DMS79 treated with DMSO at 0.1 percent for 48 hours (cell line): ENCODE measurements at places on chromosomes 6 and 20.

DNA sequence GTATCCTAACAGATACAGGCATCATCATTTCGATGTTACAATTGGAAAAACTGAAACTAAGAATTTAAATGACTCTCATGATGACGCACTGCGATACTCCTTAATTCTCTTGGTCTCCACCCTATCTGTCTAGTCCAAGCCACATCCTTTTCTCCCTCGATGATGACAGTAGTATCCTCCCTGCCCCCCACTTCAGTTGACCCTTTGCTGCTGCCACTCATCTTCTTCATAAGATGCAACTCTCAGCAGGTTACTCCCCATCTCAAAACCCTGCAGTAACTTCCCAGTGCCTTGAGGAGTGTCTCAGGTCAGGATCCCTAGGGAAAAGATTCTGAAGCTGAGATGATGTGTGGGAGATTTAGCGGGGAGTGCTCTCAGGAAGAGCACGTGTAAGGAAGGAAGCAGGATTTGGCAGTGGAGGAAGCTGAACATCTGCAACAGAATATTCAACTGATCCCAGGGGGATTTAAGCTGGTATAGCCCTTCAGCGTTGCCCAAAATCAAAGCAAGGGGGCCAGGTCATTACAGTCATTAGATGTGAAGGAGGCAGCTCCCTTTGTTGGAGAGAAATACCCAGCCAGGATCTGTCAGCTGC, 16.1 kb downstream of the JPH2 start:
- DNase-seq = no peak

DNA sequence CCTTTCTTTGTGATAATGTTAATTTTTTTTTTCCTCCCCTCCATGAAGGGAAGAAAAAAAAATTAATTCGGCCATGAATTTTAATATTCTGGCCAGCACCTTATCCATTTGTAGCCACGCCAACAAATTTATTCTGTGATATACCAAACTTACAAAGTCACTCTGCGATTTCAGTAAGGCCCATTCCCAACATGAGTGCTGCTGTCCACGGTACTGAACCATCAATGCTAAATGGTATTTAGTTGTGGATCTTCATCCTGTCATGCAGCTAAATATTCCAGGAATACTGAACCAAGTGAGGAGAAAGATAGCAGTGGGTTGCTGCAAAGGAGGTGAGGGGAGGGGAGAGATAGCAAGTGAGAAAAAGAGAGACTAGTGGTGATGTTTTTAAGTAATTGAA, 19.5 kb upstream of the RSPH4A start:
- DNase-seq = no peak

DNA sequence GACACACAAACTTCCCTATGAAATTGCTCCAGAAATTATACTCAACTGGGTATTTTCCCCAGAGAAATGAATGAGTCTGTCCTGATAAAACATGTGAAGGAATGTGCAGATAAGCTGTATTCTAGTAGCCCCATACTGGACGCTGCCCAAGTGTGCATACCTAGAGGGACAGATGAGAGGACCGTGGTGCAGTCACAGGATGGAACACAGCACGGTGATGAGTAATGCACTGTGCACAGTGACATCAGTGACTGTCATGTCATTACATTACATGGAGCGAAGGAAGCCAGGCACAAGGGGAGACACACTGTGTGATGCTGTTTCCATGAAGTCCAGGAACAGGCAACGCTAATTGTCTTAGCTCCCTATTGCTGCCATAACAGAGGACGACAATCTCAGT, 155.5 kb downstream of the CDH4 start:
- no peak for DNase-seq

DNA sequence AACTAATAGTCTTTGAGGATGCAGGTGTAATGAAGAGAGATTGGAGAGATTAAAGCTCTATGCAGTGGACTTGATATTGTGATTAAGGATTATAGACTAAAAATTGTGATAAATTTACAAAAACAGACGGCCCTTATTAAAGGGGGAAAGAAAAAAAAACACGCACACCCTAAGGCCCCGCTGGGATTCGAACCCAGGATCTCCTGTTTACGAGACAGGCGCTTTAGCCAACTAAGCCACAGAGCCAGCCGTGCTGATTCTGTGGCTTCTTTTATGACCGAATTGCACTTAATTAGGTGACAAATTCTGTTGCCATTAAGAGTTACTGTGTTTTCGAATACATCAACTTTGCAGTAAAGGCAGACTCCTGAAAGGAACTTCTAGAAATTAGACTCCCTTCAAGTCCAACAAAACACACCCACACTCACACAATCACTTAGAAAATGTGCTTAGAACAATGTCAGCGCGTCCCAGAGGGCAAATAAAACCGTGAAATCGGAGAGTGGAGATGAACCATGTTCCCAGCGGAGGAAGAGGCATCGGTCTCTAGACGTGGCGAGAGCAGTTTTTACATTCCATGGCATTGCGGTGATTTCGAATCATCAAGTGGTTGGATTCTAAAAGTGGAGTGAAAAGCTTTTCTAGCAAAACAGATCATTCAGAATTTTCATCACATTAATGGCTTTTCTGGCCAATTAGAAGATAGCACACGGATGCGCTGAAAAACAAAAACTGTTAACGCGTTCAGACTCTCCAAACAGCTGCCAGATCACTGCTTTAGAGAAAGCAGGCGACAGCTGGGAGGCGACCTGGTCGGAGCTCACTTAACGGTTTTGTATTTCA, 122.6 kb downstream of the GPX5 start:
- DNase-seq = peak; percentile 78

DNA sequence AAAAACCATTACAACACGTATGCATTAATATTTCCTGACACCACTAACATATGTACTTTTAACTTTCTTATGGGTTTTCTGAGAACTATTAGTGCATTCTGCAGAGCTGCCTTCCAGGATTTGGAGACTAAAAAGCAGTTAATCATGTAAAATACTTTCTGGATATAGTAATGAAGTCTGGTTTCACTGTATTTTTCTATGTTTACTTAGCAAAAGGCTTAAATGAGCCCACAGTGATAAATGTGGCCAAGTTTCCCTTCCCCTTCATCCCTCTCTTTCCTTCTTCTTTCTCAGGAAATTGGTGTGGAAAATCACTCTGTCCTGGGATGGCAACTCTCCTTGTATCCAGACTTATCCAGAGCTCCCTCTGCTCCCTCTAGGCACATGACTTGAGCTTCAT, 29.7 kb upstream of the ENPP1 start:
- no peak for DNase-seq

- no peak for DNase-seq
Measured at GRCh38 chr20:3996399-3996798, 19.0 kb downstream of the RNF24 start.

GRCh38 chr6:1247056-1247455, 64.8 kb upstream of the FOXQ1 start:
- DNase-seq = no peak

DNA sequence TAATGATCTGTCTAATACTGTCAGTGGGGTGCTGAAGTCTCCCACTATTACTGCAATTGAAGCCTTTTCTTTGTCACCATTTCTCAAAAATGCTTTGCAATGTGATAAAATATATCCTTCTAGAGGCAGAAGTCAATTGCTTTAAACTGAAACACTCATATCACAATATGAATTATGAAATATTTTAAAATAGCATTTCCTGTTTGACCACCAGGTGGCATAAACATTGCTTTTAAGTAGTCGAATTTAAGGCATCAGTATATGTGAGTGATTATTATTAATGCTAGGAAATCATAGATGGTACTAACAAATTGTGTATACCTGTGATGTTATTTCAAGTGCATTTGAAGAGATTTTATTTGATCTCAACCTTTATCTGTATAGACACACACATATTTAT, 87.5 kb downstream of the MEI4 start:
- no peak for DNase-seq

GRCh38 chr6:88933521-88933920, 29.9 kb downstream of the RNGTT start:
- no peak for DNase-seq

DNA sequence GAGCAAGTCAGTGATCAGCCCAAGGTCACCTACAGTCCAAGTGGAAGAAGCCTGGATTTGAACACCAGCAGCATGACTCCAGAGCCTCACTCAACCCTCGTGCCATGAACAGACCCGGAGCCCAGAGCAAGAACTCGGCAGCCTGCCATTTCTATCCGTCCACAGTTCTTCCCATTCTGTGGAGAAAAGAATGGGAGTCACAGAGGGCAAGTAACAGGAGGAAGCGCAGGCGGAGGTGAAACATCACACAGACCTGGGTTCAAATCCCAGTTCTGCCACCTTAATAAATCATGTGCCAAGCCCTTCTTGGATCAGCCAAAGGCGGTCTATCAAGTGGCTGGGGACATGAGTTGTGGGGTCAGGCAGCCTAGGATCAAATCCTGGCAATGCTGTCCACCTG, 4.3 kb downstream of the PREX1 start:
- DNase-seq = no peak

DNA sequence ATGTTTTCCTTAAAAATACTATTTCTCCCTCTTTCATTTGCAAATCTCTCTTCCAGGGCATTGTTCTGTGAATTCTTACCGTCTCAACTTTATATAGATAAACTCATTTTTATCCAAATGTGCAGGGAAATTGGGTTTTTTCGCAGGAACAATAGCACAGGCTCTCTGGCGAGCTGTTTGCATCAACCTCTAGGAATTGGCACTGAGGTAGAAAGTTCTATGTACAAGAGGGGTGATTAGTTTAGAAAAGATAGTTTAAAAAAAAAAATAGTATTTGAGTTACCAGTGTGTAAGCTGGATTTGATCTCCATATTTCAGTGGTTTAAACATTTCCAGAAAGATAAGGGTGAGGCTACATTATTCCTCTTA, 129.7 kb upstream of the BTN3A2 start:
- DNase-seq = no peak

DNA sequence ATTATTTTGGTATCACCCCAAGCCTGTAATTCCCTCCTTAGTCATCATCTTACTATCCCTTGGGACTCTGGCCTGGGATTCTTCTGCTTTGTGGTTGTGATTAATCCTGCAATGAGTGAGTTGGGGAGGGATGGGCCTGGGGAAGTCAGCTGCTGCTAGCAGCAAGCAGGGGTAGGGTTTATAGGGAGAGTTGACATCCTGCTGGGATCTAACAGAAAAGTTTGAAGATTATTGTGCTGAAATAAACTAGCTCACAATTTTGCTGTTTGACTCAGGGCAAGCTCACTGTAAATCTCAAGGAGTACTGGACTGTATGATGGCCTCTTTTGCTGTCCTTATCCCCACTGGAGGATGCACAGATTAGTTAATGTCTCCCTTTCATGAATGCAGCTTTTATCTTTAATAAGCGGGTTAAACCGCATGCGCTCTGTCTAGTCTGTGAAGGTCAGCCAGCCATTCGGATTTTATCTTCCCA, 83.4 kb downstream of the JARID2 start:
- no peak for DNase-seq

- DNase-seq = peak; percentile 88
Measured at GRCh38 chr6:136158971-136159370, 91.1 kb downstream of the MTFR2 start.

GRCh38 chr6:12065321-12066140, 53.4 kb downstream of the HIVEP1 start:
- DNase-seq = no peak

DNA sequence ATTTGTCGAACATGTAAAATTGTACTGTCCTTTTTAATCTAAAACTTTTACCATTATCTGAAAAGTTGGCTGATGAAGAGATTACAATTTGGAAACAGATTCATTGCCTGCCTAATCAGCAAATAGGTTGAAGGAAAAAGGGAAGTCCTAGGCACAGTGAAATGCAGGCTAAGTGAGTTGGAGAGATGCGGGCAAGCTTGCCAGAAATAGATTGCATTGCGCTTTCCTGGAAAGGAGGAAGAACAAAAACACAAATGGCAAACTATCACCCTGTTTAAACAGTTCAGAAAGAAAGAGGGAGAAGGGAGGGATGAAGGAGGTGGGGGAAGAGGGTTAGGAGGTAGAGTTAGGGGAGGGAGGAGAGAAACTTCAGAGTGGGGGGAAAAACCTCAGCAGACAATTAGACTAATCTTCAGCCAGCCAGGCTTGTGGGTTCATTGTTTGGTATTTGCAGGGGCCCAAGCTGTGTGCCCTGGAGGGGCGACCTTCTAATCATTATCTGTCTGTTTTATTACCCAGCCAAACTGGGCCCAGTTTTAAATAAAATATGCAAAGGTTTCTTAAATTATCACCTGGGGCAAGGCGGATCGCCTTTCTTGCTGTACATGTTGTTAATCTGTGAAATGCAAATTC, 465.2 kb downstream of the TFAP2B start:
- DNase-seq = no peak

- no peak for DNase-seq
Measured at GRCh38 chr20:57834306-57835073, 124.7 kb upstream of the PMEPA1 start.

DNA sequence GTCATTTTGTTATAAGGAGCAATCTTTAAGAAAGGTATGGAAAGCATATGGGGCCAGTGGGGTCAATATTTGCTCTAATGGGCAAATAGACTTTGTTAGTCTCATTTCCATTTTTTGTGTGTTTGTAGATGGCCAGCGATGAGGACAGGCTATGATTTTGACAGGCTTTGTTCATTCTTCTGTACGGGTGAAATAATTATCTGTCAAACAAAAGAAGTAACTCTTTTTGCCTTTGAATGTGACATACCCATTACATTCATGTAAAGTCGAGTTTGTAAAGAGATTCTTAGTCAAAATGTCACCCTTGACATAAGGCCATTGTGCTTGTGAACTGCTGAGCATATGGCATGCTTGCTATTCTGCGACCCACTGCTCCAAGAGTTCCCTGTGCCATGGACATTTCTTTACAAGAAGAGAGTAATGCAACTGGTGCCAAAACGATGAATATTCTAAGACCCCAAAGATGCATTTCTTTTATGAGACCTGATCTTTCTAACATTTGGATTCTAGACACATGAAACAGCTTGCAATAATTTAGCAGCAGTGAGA, 38.2 kb upstream of the JAG1 start:
- no peak for DNase-seq

DNA sequence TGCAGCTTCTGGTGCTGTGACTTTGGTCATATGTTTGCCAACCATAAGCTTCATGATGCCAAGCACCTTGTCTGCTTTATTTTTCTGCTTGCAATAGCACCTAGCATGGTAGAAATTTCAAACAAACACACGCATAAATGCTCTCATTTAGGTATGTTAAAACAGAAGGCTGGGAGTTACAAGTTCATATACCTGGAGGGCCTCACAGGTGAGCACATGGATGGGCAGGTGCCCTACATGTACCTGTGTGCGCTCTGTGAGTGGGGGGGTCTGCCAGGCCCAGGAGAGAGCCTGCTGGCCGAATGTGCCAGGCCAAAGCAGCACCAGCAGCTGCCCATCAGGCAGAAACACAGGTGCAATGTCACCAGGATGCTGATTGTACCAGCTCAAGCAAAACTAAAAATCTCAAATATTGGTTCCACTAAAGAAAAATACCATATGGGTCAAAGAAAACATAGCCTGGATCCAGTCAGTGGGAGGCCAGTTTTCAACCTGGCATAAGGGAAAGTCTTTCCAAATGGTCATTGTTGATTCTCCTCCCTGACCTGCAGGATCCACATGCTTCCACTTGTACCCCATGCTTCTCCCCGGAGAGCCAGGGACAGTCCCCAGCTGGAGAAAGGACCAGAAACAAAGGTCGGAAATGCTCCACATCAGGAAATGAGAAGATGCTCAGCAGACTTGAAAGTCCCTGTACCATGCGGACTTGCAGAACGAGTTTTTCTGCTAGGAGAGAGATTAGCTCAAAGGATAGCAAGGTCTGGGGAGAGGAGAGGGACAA, 7.2 kb upstream of the PFDN4 start:
- no peak for DNase-seq

- no peak for DNase-seq
Measured at GRCh38 chr6:43763812-43764522, 6.0 kb upstream of the VEGFA start.

- no peak for DNase-seq
Measured at GRCh38 chr20:768426-768978, at the start of gene SLC52A3. TSS of gene SLC52A3 (minus strand) at chr20:768500. CDS start at chr20:765774, 2,726 bp downstream.

- DNase-seq = no peak
Measured at GRCh38 chr6:107656401-107656800, 166.5 kb downstream of the SOBP start.
